ENCODE measurements at places on chromosomes 11 and 22.
A peak's percentile ranks its signal among the peaks of the same experiment; 100 is the strongest.

DNA sequence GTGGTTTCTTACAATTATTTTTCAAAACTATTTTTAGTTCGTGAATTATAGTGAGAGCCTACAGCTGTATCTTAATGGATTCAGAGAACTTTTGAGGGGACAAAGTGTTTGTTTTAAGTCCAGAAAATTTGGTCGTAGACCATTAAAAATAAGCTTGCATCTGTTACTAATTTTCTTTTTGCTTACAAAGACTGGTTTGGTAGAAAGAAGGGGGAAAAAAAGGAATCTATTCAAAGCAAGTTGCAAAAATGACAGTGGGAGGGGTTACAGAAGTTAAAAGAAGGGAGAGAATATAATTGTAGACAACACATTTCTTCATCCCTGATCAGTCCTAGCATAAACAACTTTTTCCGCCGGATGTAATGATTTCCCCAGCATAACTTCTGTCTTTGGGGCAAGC, 72.1 kb downstream of the AMOTL1 start:
- DNase-seq, result no peak

DNA sequence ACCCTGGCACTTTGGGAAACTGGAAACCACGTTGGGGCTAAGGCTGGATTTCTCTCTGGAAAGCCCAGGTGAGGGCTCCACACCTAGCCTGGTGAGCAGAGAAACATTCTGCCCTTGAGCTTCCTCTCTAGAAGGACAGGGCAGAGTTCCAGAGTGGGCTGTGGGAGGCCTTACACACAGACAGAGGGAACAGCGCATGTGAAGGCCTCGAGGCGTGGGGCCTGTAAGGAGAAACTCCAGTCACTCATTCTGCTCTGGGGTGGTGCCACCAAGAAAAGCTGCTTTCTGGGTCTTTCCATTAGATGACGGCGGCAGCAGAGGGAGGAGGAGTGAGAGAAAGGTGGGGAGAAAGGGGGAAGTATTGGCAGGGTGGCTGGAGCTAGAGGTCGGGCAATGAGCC, 183.1 kb downstream of the CHST1 start:
- no peak for DNase-seq

- DNase-seq, result no peak
These were observed 378.4 kb upstream of the CHORDC1 start for GRCh38 chr11:90601261-90601660.

GRCh38 chr11:109405671-109406070, 16.3 kb upstream of the C11orf87 start:
- no peak for DNase-seq

DNA sequence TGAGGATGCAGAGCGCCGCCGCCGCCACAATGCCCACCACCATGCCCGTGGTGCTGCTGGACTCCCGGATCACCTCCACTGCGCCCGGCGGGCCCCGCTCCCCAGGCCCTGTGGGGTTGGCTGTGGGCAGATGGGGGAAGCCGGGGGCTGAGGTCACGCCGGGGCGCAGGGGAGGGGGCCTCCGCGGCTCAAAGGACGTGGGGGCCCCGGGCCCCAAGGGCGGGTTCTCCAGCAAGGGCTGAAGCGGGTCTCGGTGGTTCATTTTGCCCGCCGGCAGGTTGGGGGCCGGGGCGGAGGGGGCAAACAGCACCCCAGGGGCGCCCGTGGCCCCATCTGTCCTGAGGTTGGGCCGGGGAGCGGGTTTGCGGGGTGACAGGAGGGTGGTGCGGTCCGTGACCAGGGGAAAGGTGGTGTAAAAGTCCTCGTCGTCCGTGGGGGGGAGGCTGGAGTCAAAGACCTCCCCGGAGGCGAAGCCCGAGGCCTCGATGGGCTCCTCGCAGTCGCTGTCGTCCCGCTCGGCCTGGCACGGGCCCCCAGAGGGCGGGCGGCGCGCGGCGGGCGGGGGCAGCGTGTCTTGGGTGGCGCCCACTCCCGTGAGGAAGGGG, 16.5 kb downstream of the SLC22A12 start:
- DNase-seq, result no peak

DNA sequence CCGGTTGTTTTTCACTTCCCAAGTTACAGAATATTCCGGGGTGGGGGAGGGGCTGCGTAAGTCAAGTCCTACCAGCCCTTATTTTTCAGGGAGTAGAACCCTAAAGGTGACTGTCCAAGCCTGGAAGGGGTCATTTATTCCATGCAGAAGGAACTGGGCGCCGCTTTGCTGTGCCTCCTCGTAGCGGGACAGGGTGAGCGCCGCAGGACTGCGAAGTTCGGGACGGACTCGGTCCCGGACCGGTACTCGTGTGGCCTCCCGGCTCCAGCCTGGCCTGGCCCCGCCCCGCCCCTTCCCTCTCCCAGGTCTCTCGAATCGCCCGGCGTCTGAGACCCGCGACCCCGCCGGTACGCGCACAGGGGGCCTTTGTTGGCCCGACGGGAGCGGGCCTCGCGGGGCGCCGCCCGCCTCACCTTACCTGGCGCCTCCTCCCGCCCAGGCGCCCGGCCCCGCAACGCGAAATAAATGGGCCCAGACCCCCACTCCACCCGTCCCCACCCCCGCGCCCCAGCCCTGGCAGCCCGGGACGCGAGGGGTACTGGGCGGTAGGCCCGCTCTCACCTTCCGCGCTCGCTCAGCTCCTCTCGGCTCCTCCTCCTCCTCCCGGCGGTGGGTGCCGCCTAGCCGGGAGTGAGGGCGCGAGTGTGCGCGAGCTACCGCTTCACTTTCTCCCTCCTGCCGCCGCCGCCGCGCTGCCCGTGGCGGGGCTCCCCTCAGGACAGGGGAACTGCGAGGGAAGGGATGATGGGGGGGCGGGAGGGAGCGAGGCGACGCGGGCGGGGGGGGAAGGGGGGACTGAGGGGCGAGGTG, 698 bp downstream of the PAK1 start:
- peak; percentile 39 for DNase-seq

Measured in inflammatory macrophage treated with lipopolysaccharide for 4 hours (primary cell).